ENCODE measurements at places on chromosomes 1 and 21. TPM values are rescaled to one million over a fixed set of nuclear protein-coding genes. Genes with fewer than 3 reads are reported as not detected.

DNA sequence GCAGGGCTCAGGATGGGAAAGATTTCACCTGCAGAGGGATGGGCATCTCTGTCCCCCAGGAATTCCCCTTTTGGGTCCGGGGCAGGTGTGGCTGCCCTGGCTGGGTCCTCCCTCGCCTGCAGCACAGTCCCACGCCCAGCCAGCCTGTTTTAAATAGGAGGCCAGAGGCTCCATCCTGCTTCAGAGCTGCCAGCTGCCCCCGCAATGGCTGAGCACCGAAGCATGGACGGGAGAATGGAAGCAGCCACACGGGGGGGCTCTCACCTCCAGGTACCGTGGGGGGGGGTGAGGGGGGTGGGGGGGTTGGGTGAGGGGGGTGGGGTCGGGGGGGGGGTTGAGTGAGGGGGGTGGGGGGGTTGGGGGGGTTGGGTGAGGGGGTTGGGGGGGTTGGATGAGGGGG lies 3.6 kb downstream of the SCNN1D start:
- no peak for DNase-seq

DNA sequence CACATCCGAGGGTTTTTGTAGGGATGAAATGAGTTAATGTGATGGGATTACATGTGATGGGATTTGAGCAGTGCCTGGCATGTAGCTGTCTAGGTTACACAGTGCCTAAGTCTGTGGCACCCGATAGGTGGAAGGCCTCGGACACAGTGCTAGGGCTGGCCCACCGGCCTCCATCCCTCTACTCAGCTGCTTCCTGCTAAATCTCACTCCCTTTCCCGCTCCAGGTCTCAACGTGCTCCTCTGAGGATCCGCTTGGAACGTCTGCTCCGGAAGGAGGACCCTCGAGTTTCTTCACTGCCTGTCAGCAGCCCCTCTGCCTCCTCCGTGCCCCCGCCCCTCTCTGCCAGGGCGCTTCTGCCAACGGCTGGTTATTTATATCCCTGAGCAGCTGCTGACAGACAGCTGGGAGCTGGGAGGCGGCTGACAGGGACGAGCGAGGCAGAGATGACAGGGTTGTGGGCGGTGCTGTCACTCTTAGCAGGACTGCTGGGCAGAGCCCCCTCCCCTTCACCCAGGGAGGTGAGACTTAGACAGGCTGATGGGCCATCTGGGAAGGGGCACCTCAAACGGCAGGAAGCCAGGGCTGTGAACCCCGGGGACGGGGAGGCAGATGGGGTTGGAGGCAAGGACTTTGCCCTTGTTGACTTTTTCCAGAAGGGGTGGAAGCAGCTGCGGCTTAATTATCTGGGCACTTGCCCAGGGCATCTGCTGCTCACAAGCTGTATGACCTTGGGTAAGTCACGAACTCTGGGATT lies 26.6 kb upstream of the LRRN2 start:
- no peak for DNase-seq

DNA sequence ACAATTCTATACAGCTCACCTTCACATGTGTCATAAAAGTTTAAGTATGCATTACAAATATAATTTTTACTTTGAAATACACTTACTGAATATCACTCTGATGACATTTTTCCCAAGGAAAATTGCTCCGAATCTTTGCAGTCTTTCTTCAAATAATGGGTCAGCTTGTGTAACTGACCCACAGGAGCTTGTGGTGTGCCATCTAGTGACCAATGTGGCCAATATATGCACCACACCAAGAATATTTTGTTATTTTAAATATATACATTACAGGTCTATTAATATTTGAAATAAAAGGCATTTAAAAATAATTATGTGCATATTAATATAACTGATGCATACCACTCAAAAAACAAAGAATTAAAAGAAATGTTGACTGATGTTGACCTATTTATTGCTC lies 271.4 kb downstream of the TBX15 start:
- no peak for DNase-seq

GRCh38 chr1:193187114-193187513 lies 701 bp upstream of the B3GALT2 start:
- DNase-seq, result no peak

Gene ECM1
- 0.69 TPM for total RNA-seq

Gene TTLL7
- total RNA-seq, result not detected

- DNase-seq, result peak; percentile 61
These were observed 21.5 kb upstream of the LYST start for GRCh38 chr1:235888119-235888643.

- no peak for DNase-seq
These were observed 2.7 kb downstream of the HTR1D start for GRCh38 chr1:23214640-23215039.

Gene LRRC71
- total RNA-seq, result not detected

Gene PGLYRP4
- not detected for total RNA-seq

GRCh38 chr1:179264507-179264906 lies 29.1 kb upstream of the SOAT1 start:
- DNase-seq, result no peak

DNA sequence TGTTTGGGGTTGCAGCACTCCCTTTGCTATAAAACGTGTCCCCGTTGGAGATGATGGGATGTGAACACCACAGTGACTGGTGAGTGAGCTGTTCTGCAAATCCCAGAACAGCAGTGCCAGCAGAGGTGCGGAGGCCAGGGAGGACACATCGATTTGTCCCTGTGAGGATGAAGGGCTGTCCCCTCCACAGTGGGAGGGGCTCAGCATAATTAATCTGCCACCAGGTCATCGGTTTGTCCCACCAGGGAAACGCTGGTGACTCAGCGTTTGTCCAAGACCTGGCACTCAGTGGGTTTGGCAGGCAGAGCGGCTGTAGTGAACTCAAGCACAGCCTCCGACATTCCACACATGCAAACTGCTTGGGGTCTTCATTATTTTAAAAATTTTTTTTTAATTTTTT lies 22.8 kb upstream of the PDE9A start:
- DNase-seq, result no peak

- no peak for DNase-seq
These were observed 15.0 kb upstream of the IL10RB start for GRCh38 chr21:33251119-33251518.

- DNase-seq, result peak; percentile 25
These were observed 483 bp downstream of the CHML start for GRCh38 chr1:241639623-241640148.

DNA sequence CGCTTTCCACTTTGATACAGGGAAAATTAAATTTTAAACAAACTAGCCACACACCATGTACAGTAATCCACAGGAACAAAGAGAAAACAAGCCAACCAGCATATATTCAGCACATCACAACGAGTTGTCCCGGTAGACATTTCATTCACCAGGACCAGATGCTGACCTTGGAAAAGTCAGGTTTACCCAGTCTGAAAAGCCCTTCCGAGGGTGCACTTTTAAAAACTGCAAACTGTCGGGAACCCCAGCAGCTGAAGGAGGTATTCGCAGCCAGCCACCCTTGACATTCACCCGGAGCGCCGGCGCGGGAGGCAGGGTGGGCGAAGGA lies 1.2 kb downstream of the MCOLN3 start:
- DNase-seq, result no peak

DNA sequence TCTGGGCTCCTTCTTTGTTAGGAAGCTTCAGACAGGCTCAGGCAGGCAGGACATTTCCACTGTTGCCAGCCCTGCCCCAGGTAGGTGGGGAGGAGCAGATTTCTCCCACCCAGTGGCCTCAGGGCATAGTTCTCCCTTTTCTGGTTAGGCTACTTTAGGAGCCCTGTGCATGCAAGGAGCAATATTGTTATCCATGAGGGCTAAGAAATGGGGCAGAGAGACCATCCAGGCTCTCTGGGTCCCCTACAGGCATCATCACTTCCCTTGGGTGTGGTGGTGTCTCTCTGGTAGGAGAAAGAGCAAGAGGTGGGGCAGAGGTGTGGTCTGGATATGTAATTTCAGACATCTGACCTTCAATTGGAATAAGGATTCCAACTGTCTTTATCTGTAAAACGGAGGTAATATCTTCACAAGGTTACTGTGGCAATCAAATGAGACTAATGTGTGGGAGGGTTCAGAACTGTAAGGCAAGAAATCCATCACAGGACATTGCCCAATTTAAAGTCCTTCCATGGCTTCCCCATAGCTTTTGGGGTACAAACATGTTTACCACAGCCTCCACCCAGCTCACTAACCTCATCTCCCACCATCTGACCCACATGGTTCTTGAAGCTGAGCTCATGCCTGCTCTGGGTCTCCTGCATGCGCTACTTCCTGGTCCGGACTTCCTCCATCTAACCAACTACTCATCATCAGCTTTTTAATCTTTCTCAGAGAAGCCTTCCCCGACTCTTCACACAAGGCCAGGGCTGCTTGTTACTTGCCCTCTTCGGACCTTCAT lies 26.1 kb downstream of the PCAT6 start:
- DNase-seq, result no peak

All from activated naive CD4-positive, alpha-beta T cell treated with anti-CD3 and anti-CD28 coated beads for 36 hours (primary cell).